ENCODE measurements at places on chromosomes 3 and 15.

DNA sequence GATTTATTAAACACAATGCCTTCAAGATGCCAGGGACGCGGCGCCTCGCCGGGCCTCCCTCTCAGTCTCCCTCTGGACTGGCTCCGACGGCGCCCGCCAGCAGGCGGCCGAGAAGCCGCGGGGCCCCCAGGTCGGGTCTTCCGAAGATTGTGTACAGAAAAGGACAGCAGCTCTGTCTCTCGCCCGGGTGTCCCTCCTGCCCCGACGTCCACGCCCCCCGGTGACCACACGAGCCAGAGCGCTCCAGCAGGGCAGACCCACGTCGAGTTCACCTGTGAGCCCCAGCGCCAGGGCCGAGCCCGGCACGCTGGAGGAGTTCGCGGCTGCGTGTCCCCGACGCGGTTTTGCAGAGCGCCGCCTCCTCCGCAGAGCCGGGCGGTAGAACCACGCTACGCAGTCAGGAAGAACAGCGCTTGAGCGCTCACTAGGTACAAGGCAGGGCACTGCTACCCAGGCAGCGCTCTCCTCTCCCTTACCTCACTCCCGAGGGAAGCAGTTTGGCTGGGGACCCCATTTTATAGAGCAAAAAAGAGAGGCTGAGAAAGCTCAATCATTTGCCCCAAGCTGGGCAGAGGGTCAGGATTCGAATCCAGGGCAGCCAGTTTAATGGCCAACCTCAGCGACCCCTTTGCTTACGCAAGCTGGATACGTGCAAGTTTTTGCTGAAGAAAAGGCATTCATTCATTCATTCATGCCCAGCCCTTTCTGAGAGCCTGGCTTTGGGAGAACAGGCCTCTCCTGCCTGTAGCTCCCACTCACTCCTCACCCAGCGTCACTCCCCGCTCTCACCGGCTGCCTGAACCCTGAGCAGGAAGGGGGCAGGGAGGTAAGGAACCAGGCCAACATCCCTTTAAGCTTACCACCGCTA, 3.0 kb upstream of the TLE3 start:
- peak; percentile 48 for DNase-seq

DNA sequence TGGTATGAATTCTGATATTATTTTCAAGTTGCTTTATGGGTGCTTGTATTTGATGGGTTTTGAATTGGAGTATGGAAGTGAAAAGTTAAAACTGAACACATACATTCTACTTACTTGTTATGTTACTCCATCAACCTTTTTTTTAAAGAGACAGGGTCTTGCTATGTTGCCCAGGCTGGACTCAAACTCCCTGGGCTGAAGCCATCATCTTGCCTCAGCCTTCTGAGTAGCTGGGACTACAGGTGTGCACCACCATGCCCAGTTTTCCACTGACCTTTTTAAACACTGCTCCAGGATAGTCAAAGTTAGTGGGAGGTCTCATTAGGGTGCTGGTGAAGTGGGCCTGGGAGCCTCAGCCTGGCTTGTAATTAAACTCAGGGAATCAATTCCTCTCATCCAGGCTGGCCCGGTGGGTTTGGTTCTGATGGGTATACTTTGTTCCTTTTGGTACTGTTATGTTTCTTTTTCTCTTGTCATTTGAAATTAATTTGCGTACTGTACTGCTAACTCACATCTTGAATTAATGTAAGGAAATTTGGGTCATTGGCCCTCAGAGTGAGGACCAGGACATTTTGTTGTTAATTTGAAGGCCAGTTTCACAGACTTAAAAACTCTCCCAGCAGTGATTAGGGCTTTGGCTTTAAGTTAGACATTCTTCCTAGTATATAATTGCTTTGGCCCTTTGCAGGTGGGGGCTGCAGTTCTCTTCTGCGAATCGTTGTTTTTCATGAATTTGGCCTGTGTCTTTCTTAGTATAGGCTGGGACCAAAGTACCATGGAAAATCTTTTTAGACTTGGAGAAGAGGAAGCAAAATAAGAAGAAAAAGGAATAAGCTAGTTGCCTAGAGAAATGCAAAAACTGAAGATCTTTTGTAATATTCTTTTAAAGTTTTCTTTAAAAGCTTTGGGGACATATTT, 66.9 kb downstream of the FNDC3B start:
- DNase-seq = no peak

DNA sequence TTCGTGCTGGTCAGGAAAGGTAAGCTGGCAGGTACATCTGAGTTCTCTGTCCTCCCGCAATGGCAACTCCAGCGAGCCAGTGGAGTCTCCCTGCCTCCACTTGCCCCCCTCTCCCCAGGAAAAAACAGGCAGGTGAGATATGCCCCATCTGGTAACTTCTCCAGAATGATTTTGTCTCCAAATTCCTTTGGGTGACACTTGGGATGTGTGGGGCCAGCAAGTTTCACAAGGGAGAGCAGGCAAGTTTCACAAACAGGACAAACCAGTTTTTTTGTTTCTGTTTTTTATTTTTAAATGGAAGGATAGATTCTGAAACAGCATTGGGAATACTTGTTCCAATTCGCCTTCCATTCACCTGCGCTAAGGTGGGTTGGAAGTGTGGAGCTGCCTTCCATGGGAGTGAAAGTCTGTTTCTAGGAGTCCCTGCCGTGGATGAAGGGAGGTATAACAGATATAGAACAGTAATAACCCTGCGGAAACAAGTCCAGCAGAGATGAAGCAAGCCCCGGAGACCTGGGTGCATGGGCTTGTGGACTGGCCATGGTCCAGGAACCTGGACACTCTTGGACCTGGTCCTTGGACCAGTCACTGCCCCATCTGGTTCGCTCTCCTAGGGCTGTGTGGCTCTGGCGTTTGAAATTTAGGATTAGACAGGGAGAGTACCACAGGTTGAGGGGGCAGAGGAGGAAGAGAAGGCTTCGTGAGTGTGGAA, 22.9 kb upstream of the KIF23 start:
- no peak for DNase-seq

- DNase-seq = no peak
These were observed 810.2 kb upstream of the ALCAM start for GRCh38 chr3:104556372-104557078.

- DNase-seq = peak; percentile 83
These were observed 24.4 kb upstream of the TXNRD3 start for GRCh38 chr3:126679318-126679751.

DNA sequence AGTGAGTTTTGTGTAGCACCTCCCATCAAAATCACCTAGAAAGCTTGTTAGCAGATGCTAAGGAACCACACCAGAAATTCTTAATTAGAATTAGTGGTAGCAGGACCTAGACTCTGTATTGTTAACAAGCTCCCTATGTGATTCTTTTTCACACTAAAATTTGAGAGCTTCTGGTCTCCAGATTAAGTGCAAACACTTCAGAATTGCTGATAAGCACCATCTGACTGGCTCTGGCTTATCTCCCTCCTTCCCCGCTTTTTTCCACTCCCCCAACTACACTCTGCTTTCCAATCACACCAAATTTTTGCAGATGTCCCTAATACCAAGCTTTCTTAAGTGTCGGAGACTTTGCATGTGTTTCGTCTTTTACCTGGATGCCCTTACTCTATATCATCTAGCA, 410.1 kb upstream of the DPH6 start:
- DNase-seq = no peak

- DNase-seq = no peak
These were observed 62.2 kb upstream of the RGMA start for GRCh38 chr15:93150910-93151881.

DNA sequence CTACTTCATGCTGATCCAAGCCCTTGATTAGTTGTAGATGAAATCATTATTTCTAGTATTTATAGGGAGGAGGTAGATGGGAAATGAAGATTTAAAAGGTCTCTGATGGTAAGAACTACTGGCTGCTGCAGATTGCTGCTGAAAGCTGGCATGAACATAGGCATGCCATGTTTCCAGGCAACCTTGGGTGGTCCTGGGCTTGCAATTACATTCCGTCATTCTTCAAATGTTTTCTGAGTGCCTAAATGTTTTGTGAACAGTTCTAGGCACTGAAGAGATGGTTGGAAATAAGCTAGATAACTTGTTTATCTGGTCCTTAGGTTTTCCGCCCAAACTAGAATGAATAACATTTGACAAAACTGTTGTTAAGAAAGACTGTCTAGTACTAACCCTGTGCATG, 95.8 kb downstream of the KCNAB1 start:
- DNase-seq = no peak

DNA sequence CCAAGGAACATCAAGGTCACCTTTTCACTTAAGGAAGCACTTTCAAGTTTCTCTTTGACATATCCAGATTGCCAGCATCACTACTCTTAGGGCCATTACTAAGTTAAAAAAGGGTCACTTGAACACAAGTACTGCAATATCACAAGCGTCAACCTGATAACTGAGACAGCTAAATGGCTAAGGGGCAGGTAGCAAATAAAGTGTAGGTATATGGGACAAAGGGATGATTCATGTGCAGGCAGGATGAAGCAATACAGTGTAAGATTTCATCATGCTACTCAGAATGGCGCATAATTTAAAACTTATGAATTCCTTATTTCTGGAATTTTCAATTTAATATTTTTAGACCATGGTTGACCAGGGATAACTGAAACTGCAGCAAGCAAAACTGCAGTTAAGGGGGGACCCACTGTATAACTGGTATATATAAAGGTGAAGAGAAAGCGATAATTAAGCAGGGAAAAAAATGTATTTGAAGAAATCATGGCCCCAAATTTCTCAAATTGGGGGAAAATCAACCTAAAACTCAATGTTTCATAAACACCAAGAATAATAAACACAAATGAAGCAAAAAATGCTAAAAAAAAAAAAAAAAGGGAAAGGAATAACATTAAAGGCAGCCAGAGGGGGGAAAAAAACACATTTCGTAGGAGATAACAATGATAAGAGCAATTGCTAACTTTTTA, 13.1 kb downstream of the CCR1 start:
- no peak for DNase-seq

GRCh38 chr3:150348500-150348899, 59.6 kb upstream of the TSC22D2 start:
- DNase-seq = no peak

DNA sequence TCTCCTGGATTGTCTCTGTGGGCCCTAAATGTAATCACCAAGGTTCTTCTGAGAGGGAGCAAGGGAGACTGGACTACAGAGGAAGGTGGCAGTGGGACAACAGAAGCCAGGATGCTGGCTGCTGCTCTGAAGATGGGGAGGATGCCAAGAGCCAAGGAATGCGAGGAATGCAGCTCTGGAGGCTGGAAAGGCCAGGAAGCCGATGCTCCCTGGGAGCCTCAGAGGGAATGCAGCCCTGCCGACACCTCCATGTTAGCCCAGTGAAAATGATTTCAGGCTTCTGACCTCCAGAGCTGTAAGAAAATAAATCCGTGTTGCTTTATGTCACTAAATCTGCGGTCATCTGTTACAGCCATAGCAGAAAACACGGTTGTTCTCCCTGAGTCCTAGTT, 44.1 kb downstream of the UMPS start:
- DNase-seq = no peak

DNA sequence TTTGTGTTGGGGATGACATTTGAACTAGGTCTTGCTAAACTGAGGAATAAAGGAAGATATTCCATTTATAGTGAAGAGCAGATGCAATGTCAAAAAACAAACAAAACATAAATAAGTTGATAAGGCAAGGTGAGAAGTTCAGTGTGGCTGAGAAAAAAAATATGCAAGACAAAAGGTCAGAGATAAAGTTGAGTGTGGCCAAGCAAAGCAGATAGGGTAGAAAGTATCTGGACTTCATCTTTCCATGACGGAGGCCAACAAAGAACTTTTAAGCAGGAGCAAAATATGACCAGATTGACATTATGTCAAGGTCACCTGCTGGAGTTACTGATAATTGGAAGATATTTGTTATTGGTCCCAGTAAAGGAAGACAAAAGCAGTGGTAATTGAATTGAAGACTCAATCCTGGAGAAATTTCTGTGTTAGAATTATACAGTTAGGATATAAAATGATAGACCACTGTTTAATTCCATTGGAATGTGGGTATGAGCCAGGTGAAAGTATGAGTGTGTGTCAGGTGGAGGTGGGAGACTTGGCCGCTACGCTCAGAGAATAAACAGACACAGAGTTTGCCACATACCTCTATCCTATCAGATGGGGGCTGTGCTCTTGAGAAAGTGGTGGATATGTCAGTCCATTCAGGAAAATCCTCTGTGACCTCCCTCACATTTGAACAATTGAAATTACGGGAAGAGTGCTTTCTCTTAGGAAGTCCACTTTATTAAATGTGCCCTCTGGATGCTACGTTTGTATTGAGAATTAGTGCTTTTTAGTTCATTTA, 28.1 kb downstream of the ADIPOQ start:
- DNase-seq = no peak

DNA sequence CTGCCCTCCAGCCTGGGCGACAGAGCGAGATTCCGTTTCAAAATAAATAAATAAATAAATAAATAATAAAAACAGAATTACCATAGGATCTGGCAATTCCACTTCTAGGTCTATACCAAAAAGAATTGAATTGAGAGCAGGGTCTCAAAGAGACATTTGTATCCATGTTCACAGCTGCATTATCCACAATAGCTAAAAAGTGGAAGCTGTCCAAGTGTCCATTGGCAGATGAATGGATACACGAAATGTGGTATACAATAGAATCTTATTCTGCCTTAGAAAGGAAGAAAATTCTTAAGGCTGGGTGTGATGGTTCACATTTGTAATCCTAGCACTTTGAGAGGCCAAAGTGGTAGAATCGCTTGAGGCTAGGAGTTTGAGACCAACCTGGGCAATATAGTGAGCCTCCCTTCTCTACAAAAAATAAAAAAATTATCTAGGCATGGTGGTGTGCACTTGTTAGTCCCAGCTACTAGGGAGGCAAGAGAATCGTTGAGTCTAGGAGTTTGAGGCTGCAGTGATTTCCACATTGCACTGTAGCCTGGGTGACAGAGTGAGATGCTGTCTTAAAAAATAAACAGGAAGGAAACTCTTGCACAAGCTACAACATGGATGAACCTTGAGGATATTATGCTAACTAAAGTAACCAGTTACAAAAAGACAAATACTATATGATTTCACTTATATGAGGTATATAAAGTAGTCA, 24.2 kb downstream of the PFKFB4 start:
- no peak for DNase-seq

- peak; percentile 62 for DNase-seq
These were observed 62.5 kb upstream of the UBE2E1 start for GRCh38 chr3:23743141-23743784.

DNA sequence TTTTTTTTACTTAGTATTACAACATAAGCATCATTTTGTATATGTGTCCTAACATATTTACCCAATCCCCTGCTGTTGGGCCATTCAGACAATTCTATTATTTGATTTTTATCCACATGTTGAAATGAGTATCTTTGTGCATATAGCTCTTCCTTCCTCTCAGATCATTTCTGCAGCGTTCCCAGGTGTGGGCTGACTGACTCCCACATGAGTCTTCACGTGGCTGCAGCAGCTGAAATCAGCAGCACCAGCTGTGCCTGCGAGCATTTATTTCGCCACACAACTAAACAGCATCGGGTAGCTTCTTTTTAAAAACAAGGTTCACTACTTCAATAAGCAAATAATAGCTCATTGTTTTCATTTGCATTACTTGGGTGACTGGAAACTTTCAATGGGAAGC, 44.5 kb upstream of the PDE8A start:
- no peak for DNase-seq

Measured in NCI-H2081 (cell line).